Globus pallidus (tissue), 1 donor: ENCODE measurements at places on chromosomes 12 and 14.

DNA sequence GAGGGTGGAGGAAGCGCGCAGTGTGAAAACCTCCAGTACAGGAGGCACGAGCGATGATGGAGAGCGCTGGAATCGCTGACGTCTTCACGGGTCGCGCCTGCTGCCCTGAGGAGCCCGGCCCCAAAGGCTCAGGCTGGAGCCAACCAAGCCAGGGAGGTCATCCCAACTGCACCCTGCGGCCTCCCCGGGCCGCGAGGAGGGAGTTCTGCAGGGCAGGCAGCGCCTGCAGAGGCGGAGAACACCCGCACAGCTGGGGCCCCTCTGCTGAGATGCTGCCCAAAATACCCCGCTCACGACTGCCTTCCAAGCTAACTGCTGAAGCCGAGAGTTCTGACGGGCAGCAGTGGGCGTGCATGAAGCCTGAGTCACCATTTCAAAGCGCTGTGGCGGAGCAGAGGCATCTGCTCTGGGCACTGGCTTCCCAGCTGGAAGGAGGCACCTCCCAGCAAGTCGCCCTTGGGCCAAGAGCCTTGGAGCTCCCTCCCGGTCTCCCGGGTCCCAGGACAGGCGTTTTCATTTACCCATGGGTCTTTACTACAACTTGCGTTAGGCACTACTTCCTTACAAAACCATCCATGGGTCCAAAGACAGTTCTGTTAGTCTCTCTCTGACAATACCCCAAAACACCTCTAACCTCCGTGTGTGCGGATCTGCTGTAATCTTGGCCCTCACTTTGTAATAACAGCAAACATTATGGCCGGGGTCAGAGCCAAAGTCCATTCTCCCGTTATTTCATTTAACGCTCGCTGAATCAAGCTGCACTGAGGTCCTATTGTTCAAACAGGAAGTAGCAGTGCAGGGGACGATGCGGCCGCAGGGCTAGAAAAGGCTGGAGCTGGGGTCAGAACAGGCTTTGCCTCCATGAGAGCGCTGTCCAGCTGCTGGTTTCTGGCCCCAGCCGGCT is 60.1 kb upstream of the RIMBP2 start:
- peak; percentile 26 for DNase-seq

DNA sequence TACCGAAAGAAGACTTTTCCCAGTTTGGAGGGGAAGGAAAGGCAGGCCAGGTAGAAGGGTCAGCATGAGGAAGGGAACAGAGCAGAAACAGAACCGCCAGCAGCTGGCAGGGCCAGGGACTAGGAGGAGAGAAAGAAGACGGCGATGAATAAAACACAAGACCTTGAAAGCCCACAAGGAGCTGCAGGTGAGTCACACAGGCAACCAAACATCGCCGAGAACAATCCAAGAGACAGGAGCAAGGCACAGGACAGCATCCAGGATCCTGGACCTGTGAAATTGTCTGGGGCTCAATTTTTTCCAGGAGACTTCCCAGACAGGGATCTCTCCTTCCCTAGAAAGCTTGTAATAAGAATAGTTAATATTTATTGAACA is 47.3 kb downstream of the NUAK1 start:
- DNase-seq, result no peak

DNA sequence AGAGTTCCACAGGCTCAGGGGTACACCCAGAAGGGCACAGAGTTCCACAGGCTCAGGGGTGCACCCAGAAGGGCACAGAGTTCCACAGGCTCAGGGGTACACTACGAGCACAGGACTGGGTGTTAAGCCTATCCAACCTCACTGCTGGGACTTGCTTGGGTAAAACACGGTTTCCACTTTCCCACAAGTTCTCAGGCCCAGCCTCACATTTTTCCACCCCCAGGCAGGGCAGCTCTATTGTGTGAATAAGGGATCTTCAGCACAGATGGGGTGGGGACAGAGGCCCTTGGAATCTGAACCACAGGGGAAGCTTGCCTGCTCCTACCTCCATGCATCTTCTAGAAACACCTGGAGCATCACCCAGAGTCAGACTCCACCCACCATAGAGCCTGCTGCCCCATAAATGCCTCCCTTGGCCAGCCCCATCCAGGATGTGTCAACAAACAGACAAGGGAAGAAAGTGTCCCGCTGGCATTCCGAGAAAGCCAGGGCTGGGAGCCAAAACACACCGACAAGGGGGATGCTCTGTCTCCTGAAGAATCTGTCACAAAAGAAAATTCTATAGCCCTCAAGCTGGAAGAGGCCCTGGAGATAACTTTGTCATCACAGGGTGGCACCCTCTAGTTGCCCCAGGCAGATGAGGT is 4.8 kb downstream of the CRACR2A start:
- DNase-seq, result no peak

GRCh38 chr14:61460718-61461611 is 139.6 kb downstream of the PRKCH start:
- DNase-seq, result no peak

GRCh38 chr12:59282999-59283398 is 312.8 kb upstream of the SLC16A7 start:
- no peak for DNase-seq

DNA sequence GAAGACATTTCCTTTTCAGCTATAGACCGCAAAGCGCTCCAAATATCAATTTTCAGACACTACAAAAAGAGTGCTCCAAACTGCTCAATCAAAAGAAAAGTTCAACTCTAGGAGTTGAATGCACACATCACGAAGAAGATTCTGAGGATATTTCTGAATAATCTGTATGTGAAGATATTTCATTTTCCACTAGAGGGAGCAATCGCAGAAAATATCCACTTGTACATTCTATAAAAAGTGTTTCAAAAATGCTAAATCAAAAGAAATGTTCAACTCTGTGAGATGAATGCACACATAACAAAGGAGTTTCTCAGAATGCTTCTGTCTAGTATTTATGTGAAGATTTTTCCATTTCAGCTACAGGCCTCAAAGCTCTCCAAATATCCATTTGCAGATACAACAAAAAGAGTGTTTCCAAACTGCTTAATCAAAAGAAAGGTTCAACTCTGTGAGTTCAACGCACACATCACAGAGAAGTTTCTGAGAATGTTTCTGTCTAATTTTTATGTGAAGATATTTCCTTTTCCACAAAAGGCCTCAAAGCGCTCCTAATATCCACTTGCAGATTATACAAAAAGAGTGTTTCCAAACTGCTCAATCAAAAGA is 643.8 kb upstream of the ALG10B start:
- DNase-seq, result no peak

- no peak for DNase-seq
Measured at GRCh38 chr12:116736962-116737773, 701 bp downstream of the SPRING1 start.
